ENCODE measurements at places on chromosomes 12 and 14.

DNA sequence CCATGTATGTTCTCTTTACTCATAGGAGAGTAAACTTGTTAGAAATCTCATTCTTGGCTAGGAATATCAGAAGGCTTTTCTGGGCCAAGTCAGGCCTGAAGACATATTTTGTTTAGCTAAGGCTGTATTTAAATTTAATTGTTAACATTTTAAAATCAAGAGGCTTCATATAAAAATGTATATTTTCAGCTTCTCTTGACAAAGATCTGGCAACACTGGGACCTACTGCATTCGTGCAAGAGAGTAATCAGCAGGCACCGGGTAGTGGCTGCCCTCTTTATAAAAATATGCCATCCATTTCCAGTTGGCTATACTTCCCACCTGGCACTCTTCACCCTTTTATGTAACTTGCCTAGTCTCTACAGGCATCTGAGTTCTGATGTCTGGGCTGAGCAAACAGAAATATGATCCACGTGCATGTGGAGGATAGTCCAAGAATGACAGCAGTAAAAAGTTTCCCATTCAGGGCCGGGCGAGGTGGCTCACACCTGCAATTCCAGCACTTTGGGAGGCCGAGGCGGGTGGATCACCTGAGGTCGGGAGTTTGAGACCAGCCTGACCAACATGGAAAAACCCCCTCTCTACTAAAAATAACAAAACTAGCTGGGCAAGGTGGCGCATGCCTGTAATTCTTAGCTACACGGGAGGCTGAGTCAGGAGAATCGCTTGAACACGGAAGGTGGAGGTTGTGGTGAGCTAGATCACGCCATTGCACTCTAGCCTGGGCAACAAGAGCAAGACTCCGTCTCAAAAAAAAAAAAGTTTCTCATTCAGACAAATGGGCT lies 2.0 kb upstream of the SOS2 start:
- DNase-seq = no peak

DNA sequence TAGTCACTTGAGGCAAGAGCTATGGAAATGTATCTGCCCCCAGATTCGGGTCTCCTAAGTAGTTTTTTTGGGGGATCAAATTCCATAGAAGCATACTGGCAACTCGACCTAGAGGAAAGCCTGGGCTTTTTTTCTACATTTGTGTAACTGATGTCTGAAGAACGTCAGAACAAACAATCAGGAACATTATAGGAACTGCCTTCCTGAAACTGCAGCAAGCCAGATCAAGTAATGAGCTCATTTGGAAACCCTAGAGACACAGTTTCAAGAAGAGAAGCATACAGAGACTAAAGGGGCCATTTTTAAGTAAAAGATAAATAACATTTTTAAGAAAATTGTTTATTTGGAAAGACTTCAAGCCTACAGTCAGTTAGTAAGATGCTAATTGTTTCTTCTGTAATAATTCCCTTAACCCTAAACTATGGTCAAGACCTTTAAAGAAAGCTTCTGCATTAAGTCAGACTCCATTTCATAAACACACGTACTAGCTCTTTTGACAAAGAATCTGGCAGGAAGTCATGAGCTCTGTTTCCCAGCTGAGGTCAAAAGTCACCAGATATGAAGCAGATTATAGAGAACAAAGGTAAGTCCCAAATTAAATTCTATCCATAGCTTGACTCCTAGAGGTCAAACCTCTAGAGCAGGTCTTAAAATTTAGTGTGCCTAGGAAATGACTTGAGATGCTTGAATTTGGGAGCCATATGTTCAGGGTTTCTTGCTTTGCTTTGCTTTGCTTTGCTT lies 112.8 kb downstream of the EGLN3 start:
- no peak for DNase-seq

GRCh38 chr14:47778631-47779030 lies 103.2 kb upstream of the MDGA2 start:
- DNase-seq = no peak

DNA sequence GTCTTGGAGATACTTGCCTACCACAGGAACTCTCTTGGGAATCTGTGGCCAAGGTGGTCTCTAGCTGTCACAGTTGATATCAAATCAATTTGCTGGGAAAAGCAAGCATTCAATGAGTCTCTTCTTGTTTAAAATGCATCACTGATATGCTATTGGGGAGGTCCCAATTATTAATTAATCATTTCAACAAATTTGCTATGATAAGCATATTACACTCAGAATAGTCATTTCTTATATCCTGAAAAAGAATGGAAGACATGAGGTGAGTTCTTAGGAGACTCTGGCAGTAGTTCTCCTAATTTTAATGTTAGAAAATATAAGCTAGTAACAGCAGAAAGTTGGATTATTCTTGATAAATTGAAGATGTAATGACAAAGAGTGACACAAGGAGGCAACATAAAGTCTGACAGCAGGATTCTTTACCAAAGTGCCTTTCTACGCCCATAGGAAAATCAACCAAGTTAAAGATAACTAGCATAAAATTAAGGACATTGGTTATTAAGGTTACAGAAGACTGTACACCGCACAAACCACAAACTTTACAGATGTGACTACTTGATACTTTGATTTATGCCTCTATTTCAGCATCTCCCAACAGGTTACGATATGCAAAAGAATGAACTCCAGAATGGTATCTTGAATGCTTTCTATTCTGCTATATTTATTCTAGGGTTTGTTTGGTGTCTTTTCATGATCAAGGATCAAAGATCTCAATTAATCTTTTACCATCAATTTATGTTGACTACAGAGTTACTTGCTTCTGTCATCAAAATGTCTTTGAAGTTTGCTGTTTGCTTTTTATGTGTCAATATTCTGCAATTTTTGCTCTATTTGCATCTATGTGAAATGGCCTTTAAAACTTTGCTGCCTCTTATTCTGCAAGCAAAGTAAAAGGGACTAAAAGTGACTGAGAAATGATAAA lies 349.6 kb upstream of the CLEC14A start:
- no peak for DNase-seq

- peak; percentile 69 for DNase-seq
Observed at GRCh38 chr14:21868442-21869046, 194.9 kb upstream of the OR4E1 start.

- DNase-seq = no peak
Observed at GRCh38 chr12:59594943-59595500, 807 bp upstream of the SLC16A7 start.

DNA sequence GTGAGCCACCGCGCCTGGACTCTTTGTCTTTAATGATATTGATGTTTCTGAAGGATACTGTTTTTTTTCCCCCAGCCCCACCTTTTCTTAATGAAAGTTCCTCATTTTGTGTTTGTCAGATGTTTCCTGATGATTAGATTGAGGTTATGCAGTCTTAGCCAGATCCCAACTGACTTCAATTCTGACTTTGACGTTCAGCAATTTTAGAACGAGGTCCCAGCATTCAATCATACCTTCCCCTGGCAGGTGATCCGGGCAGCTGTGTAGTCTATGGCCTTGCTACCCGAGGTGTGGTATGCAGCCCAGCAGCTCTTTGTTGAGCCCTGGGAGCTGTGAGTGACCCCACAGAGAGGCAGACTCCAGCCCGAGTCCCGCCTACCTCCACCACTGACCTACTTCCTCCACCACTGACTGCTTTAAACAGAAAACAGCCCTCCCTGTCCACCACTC lies 82.7 kb downstream of the LGMN start:
- no peak for DNase-seq

GRCh38 chr12:124517260-124518050 lies 50.0 kb downstream of the NCOR2 start:
- no peak for DNase-seq

GRCh38 chr14:31937730-31938346 lies 139.3 kb upstream of the ARHGAP5 start:
- peak; percentile 17 for DNase-seq

GRCh38 chr14:69571449-69572029 lies 3.1 kb downstream of the CCDC177 start:
- DNase-seq = no peak

GRCh38 chr14:73427516-73428264 lies 30.7 kb downstream of the NUMB start:
- no peak for DNase-seq

GRCh38 chr12:128693115-128693514 lies 130.6 kb downstream of the SLC15A4 start:
- DNase-seq = no peak

GRCh38 chr12:122080149-122081082 lies 1.9 kb downstream of the MLXIP start:
- no peak for DNase-seq

DNA sequence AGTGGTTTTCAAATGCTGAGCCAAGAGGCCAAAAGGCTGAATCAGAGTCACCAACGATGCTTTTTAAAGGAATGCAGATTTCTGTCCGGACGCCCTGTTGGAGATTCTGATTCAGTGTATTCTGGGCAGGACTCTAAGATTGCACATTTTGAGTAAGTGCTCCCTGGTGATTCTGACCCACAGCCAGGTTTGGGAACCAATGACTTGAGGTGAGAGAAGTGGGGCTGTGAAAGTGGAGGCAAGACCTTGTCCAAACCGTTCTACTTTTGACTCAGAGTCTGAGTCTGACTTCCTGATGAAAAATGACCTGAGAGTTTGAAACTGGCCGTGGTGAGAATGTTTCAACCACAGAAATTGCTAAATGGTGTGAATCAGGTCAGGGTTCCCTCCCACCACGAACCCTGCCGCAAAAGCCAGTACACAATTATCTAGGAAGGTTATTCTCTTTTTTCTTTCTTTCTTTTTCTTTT lies 90.2 kb downstream of the NTN4 start:
- DNase-seq = no peak

- no peak for DNase-seq
Observed at GRCh38 chr12:18935371-18935965, 194.1 kb upstream of the PLEKHA5 start.

DNA sequence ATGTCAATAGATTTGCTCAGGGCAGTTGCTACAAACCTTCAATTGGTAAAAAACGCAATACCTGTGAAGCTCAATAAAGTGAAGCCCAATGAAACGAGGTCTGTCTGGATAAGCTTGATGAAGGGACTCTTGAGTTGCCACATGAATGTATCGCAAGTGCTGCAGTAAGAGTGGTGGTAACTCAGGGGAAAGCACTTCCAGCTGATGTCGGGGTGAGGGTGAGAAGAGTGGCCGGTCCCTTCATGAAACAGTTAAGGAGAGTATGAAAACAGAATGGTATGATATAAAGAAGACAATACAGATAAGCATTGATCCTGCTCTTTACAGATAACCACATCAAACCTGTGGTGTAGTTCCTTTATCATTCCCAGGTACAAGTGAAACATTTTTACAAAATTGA lies 83.4 kb upstream of the EVL start:
- DNase-seq = no peak

DNA sequence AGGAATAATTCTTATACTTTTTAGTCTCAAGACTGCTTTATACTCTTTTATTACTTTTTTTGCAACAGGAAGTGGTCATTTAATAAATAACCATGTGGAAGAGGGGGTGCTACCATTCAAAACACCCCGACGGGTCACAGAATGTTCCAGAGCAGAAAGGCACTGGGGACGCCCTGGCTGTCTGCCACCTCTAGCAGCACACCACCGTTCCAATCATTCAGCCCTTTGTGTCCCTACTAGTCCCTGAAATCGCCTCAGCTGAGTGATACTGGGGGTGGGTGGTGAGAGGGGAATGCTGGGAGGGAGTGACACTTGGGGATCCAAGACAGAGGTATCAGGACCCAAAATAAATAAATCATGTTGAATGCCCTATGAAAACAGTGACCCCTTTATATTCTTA lies 52.4 kb downstream of the MON2 start:
- DNase-seq = no peak

DNA sequence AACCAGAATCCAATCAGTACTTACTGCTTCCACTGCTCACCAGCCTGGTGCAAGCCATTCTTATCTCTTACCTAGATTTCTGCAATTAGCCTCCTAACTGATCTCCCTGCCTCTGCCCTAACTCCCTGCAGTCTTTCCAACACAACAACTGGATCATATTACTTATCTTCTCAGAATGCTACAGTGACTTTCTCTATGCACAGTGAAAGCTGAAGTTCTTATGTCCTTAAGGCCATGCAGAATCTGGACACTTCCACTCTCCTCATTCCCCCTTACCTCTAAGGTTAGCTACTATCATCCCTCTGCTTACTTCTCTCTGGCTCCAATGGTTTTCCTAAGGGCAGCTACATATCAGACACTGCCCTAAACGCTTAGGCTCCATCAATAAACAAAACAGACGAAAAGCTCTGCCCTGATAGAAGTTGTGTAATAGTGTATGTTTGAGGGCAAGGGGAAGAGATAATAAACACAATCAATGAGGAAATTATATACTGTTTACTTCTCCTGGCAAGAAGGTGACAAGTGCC lies 4.0 kb downstream of the KTN1 start:
- DNase-seq = no peak

- DNase-seq = no peak
Observed at GRCh38 chr14:98886982-98887381, 385.0 kb downstream of the BCL11B start.

GRCh38 chr14:68556253-68556652 lies 236.6 kb downstream of the ZFP36L1 start:
- DNase-seq = no peak

DNA sequence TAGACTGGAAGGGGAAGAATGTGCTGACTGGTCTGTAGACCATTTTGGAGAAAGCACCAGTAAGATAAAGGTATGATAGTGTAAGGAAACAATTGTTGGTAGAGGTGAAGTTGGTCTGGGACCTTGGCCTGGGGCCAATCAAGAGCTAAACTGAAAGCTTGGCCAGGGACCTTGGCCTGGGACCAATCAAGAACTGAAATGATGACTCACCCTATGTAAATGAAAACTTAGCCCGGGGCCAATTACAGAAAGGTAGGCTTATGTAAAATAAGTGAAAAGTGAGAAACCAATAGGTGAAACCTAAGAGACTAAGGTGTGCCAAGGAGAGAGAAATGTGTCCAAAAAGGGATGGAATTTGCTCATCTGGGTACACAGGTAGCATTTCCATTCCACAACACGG lies 776.0 kb downstream of the C12orf50 start:
- no peak for DNase-seq

DNA sequence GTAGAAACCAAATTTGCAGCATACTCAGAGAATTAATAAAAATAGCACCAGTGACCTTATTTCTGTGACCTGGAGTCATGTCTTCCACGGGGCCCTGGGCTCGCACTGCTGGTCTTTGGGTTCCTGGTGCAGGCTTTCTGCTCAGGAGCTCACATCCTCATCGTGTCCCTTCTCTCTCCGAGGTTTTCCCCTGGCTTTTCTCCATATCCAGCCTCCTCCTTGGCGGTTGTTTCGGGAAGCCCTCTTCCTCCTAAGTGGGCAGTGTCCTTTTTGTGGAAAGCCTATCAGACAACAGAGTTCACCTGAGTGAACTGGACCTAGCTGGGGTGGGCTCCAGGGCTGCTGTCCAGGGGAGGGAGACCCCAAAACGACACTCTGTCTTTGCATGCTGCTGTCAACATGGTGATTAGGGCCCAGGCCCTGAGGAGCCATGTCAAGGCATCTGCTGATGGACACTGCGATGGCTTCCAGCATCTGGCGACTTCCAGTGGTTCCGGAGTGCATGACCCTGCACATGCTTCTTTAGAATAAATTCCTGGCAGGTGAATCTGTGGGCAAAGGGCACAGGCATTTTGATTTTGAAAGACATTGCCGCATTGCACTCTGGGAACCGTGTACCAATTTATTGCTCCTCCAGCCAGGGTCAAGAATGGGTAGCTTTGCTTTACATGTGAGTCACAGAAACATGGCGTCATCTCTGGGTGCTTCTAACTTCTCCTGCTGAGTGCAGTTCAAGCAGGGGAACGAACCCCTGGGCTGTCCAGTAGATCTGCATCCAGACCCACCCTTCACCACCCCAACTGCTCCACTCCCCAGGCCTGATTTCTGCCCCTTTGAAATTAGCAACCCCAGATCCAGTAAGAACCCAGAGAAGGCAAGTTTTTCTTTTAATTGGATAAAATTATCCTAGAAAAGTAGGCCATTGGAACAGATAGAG lies 136.8 kb downstream of the ADGRD1 start:
- no peak for DNase-seq

GRCh38 chr12:80617733-80618132 lies 89.7 kb upstream of the MYF6 start:
- DNase-seq = no peak

Measured in T-helper 17 cell (primary cell).